Activated naive CD4-positive, alpha-beta T cell treated with anti-CD3 and anti-CD28 coated beads, Interleukin-2, amount 50 U/mL, for 72 hours (primary cell): ENCODE measurements at places on chromosomes 2 and 18. TPM values are rescaled to one million over a fixed set of nuclear protein-coding genes. Genes with fewer than 3 reads are reported as not detected.

DNA sequence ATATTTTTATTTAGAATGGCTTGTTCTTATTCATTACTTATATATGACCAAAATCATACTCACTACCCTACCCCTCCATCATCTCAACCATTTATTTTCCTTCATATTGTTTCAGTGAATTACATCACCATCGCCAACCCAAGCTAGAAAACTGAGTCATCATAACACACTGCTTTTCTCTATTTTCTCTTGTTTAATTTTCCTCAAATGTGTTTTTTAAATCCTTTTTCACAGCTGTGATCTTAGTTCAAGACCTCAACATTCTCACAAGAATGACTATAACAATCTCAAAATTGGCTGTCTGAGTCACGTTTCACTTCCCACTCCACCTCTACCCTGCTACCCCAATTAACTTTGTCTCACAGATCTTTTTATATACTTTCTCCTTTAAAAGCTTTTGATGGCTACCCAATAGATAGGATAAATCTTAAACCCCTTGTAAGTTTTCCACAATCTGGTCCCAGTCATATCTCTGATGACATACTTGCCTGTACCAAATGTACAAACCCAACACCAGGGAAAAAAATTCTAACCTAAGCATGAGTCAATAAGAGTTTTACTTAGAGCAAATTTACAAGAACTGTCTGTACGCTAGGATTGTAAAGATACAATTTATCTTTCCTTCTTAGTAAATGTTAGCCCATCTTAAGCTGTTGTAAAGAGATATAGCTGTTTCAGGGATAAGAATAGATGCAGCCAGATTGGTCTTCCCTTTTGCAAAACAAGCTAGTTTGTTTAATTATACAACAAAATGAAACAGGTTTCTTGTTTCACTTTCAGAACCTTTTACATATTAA is 635.1 kb upstream of the SLC39A10 start:
- DNase-seq: no peak

The VWC2L gene
- total RNA-seq: not detected

- DNase-seq: no peak
Measured at GRCh38 chr2:3899536-3900155, 196.3 kb downstream of the DCDC2C start.

GRCh38 chr2:151808258-151809072 is 19.8 kb downstream of the ARL5A start:
- DNase-seq: no peak

DNA sequence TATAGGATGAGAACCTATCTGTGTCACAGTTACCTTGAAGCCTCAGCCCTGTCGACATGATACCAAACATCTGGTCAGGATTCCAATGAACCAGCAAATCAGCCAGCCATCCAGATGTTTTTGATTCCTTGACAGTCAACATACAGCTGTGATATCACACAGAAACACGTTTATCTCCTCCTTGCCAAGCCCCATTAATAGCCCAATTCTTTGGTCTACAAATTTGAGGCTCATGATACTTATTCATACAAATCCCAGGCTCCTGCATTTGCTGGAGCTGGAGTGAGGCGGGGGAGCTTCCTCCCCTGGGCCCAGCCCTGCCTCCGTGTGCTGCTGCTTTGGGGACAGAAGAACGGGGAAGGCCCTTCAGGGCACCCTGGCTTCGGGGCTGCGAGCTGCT is 611.6 kb upstream of the SALL3 start:
- no peak for DNase-seq

GRCh38 chr2:126663184-126663963 is 7.4 kb downstream of the GYPC start:
- DNase-seq: no peak
